Amygdala (tissue), 56 donors: ENCODE measurements at places on chromosomes 16 and 17.

GRCh38 chr16:78175287-78175686 lies 75.8 kb downstream of the WWOX start:
- DNase-seq = no peak

DNA sequence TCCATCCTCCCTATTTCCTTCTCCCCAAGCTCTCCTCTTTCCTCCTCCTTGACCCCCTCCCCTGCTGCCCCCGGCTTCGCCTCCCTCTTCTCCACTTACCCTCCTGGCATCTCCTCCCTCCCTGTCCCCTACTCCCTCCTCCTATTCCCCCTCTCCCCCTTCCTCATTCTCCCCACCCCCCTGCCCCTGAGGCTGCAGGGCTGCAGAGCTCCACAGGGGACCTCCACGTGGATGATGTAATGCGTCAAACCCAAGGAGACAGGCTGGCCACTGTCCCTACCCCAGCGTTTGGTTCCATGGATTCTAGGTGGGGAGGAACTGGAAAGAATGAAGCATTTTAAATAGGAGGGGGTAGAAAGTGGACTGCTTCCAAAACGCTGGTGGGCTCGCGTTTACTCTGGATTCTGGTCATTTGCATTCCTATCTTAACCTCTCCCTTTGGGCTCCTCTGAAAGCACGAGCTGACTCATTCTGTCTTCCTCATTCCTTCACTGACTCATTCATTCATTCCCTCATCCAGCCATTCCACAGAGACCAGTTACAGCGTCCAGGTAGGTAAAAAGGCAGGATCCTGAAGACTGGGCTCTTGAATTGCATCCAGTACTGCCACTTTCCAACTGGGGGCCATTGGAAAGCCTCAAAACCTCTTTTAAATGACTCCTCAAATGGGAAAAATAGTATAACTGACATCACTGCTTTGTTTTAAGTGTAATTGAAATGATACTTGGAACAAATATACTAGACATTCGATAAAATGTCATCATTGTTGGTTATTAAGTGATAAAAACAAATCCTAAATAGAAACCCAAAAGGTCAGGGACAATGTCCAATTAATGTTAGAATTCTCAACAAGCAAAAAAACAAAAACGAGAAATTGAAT lies 943 bp upstream of the COTL1 start:
- no peak for DNase-seq

- peak; percentile 95 for DNase-seq
Measured at GRCh38 chr16:637081-638018, 1.2 kb upstream of the METTL26 start.

- no peak for DNase-seq
Measured at GRCh38 chr16:28935346-28935745, 3.6 kb downstream of the CD19 start.

DNA sequence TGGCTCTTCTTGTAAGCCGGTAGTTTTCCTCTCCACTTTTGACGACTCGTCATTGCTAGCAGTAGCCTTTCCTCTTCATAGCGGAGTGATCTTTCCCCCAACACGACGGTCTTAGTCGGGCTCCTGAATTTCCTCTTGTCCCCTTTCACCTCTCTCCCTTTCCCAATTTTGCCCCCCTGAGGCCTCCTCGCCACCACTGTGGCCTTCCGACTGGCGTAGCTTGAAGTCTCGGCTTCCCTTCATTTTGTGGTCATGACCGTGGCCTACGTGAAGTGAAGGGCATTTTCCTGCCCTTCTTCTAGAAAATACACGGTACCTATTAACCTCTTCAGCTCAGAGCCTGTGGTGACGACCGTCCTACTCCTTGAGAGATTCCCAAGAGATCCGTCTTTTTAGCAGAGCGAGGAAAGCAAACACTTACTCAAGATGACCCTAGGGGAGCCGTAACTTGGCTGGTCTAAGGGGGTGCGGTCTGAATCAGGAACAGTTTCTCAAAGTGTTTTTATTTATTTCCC lies 787 bp downstream of the PRKAR1A start:
- DNase-seq = no peak

- DNase-seq = no peak
Measured at GRCh38 chr17:9677411-9677810, 32.1 kb downstream of the USP43 start.

- peak; percentile 74 for DNase-seq
Measured at GRCh38 chr17:79728169-79728907, 2.4 kb upstream of the ENPP7 start.

DNA sequence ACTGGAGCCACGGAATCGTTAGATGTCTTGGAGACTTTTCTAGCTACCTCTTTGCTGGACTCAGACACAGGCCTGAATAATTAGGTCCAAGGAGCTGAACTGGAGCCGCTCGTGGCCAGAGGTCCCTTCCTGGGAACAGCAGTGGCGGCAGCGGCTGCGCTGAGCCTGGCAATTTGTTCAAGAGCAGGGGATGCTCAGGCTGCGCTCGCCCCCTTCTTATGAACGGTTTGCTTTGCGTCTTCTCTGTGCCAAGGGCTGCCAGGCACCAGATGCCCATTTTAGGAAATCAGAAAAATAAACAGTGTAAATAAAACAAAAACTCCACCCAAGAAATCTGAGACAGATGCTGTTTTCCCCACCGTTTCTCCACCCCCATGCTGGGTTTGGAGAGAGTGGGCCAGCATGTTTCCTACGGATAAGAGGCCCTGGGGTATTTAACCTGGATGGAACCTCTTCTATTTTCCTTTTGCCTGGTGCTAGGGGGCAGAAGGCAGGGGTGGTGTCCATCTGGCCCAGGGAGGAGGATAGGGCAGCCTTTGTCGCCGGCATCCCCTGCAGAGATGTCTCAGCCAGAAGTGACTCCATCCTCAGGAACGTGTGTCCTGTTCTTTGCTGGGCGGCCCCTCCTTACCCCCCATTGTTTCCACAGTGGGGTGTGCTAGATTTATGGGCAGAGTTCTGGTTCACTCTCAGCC lies 163.4 kb downstream of the SEC14L1 start:
- DNase-seq = no peak

- no peak for DNase-seq
Measured at GRCh38 chr17:74288785-74289184, 14.8 kb downstream of the DNAI2 start.

GRCh38 chr17:79627766-79628690 lies 17.2 kb upstream of the RBFOX3 start:
- DNase-seq = no peak

- DNase-seq = no peak
Measured at GRCh38 chr17:27651411-27652345, 20.7 kb downstream of the LGALS9 start.

GRCh38 chr16:50868577-50868976 lies 126.7 kb downstream of the CYLD start:
- no peak for DNase-seq

- DNase-seq = no peak
Measured at GRCh38 chr16:12213180-12213579, 236.6 kb downstream of the SNX29 start.

GRCh38 chr17:75048249-75048878 lies 1.3 kb downstream of the KCTD2 start:
- peak; percentile 15 for DNase-seq

DNA sequence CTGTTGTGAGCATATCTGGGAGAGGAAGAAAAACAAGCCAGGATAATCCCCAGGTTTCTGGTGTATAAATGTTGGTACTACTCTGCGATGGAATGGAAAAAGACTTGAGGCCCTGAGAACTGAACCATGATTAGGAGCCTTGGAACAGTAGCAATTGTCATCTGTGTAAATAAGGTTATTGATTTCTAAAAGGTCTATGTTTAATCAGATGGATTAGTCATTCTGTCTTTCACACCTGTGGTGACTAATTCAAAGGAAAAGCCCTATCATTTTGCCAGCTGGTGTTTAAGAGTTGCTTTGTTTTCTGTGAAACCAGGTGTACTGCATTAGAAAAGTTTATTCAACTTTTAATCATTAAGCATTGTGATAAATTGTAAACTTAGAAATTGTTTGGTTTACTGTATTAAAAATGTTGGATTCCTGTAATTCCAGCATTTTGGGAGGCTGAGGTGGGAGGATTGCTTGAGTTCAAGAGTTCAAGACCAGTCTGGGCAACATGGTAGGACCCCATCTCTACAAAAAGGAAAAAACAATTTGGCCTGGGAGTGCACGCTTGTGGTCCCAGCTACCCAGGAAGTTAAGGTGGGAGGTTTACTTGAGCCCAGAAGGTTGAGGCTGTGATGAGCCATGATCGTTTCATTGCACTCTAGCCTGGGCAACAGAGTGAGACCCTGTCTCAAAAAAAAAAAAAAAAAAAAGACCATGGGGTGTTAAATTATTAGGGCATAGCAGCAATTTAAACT lies 29.0 kb upstream of the KPNB1 start:
- no peak for DNase-seq

- DNase-seq = no peak
Measured at GRCh38 chr16:85172455-85173145, 60.3 kb upstream of the CIBAR2 start.

DNA sequence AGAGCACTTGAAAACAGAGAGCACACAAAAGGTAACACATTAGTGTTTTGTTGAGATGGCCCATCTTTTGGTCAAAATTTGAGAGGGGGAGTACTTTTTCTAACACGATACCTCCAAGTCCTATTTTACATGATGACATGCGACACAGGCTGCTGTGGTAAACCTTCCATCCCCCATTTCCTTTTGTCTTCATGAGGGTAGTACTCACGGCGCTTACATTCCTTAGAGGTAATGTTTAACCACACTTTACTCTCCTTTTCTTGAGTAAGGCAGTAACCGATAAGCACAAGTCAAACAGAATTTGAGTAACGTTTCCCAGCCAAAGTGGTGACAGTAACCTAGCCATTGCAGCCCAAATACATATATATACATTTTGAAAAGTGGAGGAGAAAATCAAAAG lies 35.8 kb upstream of the PITPNM3 start:
- DNase-seq = no peak

DNA sequence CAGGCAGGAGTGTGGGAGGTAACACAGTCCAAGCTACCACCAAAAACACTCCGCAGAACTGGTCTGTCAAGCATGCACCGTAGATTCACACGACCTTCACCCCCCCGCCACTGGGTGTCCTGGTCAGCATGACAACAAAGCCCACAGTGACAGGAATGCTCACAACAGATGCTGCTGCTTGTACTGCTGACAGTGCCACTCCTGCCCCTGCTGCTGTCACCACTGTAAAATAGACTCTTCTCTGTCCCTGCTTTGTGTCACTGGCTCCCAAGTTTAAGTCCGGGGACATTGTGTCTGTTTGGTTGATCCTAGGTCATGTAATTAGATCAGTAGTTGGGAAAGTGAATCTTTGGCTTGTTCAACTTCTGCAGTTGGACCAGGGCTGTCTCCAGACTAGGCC lies 7.0 kb upstream of the ODF4 start:
- DNase-seq = no peak

- DNase-seq = no peak
Measured at GRCh38 chr16:8571061-8571596, 19.2 kb downstream of the TMEM114 start.

DNA sequence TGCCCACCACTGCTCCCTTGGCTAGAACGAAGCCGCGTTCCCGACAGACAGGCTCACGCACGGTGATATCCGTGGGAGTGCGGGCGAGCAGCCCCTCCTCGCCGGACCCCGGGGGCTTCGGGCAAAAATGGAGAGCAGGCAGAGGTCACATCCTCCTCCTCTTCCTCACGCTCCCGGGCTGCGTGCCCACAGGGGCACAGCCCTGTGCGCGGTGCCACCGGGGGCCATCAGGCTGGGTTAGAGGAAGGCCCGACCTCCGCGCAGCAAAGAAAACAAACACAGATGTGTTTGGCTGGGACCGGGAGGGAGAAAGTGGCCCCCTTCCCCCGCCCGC lies 519 bp upstream of the NTN1 start:
- DNase-seq = no peak

GRCh38 chr17:57975044-57975443 lies 13.0 kb downstream of the VEZF1 start:
- no peak for DNase-seq

- no peak for DNase-seq
Measured at GRCh38 chr17:82098939-82099763, 1.1 kb upstream of the FASN start.

DNA sequence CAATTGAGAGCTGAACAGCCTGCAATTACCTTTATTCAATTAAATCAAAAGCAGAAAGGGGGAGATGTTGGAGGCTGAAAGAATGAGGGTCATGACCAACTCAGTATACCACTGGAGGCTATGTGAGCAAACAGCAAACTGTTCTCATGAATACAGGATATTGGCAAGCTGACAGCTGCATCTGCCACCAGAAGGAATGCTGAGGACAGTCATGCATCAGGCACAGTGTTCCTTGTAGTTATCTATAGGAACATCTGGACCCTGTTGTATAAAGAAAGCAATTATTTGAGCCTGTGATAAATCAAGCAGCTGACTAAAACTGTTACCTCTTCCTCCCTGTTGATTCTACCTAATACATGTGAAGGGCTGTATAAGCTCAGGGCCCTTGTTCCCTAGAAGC lies 2064.6 kb downstream of the TP53TG3F start:
- no peak for DNase-seq

- peak; percentile 69 for DNase-seq
Measured at GRCh38 chr17:80942423-80943345, 49.0 kb upstream of the CHMP6 start.

DNA sequence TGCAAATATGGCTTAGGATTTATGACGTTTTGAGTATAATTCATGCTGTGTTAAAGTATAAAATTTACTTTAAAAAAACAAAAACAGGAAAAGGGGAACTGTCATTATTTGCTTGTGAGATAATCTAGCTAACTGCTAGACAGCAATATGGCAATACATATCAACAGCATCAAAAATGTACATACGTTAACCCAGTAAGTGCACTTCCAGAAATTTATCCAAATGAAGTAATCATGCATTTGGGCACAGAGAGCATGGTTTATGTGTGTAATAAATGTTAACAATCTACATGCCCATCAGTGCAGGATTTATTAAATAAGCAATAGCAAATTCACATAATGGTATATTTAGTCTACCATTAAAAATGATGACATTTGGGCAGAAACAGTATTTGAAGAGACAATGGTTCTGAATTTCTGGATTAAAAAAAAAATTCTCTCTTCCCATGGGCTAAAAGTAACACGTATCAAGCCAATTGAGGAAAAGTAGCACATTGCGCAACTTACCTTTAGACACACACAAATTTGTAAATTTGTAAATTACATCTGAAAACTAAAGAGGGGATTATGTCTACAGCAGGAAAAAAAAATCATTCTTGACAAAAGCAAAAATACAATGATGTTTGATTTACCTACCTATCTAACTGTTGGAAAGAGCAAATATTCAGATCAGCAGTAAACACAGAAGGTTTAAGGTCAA lies 80.2 kb downstream of the CACNG1 start:
- DNase-seq = no peak

- DNase-seq = no peak
Measured at GRCh38 chr16:23061669-23062068, 87.6 kb downstream of the USP31 start.
